ENCODE measurements at places on chromosomes 7 and 10.
A peak's percentile ranks its signal among the peaks of the same experiment; 100 is the strongest.

DNA sequence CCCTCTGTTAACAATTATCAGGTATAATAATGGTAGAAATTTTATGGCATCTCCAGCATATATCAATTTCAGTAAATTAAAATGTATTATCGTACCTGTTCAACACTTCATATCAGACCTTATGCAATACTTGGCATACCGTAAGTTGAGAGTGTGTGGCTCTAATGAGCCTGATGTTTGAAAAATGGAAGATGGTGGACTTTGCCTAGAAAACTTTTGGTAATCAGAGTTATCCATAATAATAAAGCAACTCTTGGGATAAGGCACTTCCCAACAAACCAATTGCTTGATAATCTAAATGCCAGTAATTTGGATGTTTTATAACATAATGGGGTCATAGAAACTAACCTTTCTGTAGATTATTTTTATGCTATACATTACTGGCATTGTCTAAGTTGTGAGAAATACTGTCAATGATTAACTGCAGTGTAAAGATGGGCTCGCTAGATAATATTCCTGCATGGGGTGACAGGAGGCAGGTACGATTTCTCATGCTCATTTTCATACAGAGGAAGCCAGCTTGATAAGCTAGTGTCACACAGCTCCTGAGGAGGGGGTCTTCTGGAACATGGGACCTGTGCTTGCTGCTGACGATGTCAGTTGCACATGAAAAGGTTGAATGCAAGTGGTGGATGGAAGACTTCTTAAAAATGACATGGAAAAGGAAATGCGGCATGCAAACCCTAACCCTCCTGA is 27.8 kb upstream of the DMBT1 start:
- no peak for DNase-seq

GRCh38 chr7:98551611-98552273 is 65.3 kb upstream of the NPTX2 start:
- no peak for DNase-seq

DNA sequence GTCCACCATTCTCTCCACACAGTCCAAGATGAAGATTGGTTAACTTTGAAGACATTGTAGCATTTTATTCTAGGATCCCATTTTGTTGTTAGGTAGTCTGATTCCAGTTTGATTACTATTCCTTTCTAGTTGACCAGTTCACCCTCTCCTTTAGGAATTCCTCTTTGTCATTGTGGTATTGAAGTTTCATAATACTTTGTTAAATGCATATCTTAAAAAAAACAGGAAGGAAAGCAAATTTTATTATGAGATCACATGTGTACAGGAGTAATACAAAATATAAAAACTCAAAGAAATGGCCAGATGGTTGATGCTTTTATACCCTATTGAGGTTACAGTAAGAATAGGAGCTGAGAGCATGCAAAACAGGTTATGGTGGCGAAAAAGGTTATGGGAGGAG is 15.5 kb upstream of the SEMA3C start:
- peak; percentile 28 for DNase-seq

DNA sequence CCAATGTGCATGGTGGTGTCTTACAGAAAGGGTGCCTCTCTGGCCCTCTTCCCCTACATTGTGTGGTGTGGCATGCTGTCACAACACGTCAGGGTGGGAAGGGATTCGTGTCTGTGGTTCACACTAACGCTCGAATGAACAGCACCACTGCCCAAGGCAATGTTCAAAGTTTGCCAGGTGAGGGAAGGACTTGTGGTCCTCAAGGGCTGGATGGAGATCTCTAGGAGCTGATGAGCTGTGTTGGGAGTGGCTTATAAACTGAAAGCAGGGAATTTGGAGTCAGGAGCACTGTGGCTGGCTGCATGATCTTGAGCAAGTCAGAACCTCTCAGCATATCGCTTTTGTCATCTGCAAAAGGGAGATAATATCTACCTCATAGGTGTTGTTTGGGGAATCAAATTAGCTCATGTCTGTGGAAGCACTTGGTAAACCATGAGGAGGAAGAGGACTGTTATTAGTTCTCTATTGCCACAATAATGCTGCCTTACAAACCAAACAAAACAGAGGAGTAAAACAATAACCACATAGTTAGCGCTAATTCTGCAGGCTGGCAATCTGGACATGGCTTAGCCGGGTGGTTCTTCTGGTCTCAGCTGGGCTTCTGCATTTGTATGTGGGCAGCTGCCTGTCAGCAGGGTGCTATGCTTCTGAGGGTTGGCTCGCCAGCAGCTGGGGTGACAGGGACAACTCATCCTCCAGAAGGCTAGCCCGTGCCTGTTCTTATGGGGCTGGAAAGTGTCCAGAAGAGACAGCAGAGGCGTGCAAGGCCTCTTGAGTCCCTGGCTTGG is 22.9 kb upstream of the C10orf105 start:
- no peak for DNase-seq

DNA sequence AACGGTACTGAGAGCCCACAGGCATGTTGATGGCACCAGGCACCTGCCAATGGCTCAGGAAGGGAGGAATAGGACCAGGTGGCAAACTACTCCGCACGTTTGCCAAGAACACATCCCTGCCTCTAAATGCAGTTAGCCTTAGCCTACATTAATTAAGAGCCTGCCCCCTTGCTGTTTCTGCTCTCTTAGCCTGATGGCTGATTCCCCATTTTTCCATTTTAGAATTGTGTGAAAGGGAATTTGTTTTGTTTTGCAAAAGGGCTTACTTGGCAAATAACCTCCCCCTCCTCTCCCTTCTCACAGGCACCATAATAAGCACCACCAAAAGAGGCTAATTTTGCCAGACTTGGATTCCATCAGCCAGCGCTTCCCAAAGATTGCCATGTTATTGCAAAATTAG is 1203.2 kb downstream of the SORCS3 start:
- DNase-seq, result no peak

- no peak for DNase-seq
Observed at GRCh38 chr10:101000127-101000914, 713 bp downstream of the LZTS2 start.

- no peak for DNase-seq
Observed at GRCh38 chr10:112208292-112208691, 24.7 kb upstream of the GPAM start.

DNA sequence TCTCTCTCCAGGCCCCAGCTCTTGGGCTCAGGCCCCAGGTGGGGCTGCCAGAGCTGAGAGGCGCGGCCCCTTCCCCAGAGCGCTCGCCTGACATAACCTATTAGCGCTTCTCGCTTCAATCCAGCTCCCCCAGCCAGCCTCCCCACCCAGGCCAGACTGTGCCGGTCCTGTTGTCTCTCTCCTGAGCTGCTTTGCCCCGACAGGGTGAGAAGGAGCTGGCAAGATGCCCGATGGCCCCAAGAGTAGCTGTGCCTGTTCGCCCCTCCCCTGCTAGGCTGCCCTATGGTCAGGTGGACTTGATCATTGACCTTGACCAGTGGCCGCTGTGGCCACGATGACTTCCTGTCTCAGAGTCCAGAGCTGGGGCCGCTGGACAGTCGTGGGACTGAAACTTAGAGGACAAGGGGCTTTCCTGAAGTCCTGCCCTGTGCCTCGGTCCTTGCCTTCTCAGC is 9.1 kb downstream of the TMEM270 start:
- DNase-seq, result no peak

GRCh38 chr10:31187607-31188210 is 131.3 kb upstream of the ZEB1 start:
- DNase-seq, result no peak

GRCh38 chr10:78692071-78692470 is 376.7 kb upstream of the ZMIZ1 start:
- DNase-seq, result no peak

DNA sequence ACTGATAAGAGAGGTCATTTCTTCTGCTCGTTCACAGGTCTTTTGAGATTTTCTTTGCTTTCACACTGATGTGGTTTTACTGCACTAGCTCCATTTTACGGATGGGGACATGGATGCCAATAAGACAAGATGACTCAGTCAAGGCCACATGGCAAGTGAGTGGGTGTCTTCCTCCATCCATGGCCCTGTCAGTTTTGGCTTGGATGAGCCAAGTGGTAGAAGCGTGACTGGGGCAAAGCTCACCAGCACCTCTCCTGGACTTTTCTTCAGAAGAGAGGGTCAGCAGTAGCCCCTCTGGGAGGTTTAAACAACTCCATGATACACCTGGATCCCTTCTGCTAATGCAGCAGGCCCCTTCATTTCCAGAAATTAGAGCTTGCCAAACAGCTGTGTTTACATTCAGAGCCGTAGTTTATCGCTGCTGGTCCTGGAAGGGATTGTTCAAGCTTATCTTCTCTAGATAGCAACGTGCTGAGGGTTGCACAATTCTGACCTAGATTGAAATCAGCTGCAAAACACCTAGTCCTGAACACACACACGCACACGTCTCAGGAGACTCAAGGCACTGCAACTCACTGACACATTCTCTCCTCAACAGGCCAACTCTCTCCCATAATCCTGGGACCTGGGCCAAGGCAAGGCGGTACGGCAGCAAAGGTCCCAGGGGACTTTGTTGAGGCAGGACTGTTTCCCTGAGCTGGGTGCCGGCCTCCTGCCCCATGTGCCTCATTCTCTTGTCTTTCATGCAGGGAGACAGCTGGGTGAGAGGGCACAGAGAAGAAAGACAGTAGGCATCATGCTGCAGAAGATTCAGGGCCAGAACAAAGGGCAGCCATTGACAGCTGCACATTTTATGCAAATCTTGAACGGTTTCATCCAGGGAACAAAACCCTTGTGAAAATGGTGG is 14.2 kb upstream of the PDCD4 start:
- peak; percentile 65 for DNase-seq

- no peak for DNase-seq
Observed at GRCh38 chr7:21463524-21463923, 35.6 kb downstream of the SP4 start.

- no peak for DNase-seq
Observed at GRCh38 chr7:102446387-102447156, 13.2 kb downstream of the ORAI2 start.

DNA sequence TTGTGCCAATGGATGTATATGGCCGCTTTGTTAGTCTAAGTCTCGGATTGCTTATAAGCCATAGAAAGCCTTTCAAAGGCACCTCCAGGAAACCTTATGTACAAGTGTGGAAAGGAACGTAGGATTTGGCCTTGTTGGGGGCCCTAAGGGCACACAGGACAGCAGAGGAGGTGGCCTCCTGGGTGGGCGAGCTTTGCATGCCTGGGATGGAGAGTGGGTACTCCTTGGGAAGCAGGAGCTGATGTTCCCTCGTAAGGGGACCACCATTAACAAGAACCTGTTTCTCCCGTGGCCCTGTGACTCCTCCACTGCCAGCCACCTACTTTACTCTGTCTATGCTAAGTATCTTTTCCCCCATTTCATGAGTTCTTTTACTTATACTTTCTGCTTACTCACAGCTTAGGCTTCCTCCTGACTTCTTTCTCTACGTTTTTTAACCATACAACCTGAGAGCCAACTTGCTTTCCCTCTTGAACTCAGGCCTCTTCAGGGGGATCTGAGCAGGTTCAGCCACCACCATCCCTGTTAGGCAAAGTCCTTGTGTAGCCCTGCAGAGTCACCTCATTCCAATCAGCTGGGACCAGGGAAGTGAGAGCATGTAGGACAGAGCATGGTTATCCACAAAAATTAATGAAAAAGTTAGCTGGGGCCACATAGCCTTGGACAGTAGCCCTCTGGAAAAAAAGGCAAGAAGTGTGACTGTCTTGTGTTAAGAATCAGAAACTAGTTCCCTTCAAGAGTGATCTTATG is 118.9 kb downstream of the NEBL start:
- DNase-seq, result no peak

GRCh38 chr7:4113271-4113670 is 568.8 kb upstream of the FOXK1 start:
- no peak for DNase-seq

GRCh38 chr10:119235356-119235755 is 28.0 kb downstream of the GRK5 start:
- DNase-seq, result no peak

DNA sequence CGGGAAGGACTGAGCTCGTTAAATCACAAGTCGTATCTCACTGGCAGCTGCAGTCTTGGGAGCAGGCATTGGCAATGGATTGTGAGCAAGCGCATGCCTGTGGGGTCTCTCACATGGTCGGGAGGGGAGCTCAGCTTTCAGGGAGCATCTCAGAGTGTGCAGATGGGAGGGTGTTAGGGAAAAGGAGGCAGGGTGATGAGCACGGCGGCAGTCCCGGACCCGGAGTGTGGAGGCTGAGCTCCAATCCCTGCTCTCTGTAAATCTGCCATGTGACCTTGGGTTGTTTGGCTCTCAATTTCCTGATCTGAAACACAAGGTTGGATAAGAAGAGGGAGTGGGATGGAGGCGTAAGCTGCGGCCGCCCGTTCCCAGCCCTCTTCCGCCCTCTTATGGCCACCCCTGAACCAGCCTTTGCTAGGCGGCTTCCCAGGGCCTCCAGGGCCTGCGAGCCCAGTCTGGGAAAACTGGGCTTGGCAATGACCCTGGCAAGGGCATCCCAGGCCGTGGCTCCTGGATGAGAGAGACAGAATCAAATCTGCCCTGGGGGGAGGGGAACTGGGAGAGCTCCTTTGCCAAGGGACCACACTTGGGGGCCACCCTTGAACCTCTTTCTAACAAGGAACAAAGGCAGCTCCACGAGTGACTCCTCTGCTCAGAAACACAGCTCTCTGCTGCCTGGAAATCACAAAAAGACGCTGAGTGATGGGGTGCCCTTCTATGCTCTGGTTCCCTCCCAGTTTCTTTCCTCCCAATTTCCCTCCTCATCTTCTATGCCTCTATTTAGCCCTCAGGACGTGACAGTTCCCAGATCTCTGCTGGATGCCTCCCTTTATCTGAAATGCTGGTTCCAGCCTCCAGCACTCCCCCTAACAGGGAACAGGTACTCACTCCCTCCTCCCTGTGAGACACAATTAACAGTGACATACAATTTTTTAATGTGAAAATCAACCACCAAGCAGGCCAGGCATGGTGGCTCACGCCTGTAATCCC is 41.7 kb upstream of the LOXL4 start:
- DNase-seq, result peak; percentile 60

GRCh38 chr7:156499247-156499881 is 141.2 kb upstream of the RNF32 start:
- DNase-seq, result no peak

GRCh38 chr10:86711513-86712316 is 43.4 kb downstream of the LDB3 start:
- no peak for DNase-seq

DNA sequence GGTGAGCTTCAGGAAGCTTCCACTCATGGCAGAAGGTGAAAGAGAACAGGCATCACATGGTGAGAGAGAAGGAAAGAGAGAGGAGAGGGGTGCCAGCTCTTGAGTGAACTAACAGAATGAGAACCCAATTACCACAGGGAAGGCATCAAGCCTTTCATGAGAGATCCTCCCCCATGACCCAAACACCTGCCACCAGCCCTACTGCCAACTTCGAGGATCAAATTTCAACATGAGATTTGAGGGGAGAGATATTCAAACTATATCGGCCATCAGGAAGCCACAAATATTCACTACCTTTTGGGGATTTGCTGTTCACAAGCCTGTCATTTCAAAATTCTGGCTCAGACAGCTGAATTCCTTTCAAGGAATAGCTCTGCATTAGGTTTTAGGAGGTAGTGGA is 39.9 kb upstream of the SMNDC1 start:
- no peak for DNase-seq

GRCh38 chr7:80587538-80587937 is 50.9 kb upstream of the CD36 start:
- DNase-seq, result no peak

- DNase-seq, result peak; percentile 39
Observed at GRCh38 chr7:132577206-132578049, 1.2 kb upstream of the PLXNA4 start.

- DNase-seq, result no peak
Observed at GRCh38 chr7:69599955-69600709, 1.9 kb downstream of the AUTS2 start.

GRCh38 chr10:9012312-9012711 is 957.8 kb downstream of the GATA3 start:
- DNase-seq, result peak; percentile 76

- DNase-seq, result no peak
Observed at GRCh38 chr10:69856601-69857166, 55.0 kb downstream of the COL13A1 start.

All from NCI-H226 (cell line).